ENCODE measurements at places on chromosomes 1 and 21.

GRCh38 chr1:40886318-40887011 is 24.3 kb upstream of the CITED4 start:
- DNase-seq, result no peak

DNA sequence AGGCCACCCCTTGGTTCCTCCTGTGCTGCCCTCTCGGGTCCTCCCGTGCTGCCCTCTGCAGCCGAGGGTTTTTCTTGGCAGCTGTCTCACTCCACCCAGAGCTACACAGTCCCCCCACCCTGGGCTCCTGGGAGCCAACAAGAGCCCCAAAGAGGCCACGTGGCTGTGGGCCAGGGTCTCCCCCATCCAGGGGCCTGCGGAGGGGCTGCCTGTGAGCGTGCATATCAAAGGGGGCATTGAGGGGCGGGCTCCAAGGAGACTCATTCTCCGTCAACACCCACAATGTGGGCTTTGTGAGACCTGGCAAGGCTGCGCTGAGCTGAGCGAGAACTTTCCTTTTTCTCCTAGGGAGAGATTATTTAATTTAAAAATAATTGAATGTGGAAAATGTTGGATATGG is 108.7 kb upstream of the ARHGEF16 start:
- DNase-seq, result no peak

DNA sequence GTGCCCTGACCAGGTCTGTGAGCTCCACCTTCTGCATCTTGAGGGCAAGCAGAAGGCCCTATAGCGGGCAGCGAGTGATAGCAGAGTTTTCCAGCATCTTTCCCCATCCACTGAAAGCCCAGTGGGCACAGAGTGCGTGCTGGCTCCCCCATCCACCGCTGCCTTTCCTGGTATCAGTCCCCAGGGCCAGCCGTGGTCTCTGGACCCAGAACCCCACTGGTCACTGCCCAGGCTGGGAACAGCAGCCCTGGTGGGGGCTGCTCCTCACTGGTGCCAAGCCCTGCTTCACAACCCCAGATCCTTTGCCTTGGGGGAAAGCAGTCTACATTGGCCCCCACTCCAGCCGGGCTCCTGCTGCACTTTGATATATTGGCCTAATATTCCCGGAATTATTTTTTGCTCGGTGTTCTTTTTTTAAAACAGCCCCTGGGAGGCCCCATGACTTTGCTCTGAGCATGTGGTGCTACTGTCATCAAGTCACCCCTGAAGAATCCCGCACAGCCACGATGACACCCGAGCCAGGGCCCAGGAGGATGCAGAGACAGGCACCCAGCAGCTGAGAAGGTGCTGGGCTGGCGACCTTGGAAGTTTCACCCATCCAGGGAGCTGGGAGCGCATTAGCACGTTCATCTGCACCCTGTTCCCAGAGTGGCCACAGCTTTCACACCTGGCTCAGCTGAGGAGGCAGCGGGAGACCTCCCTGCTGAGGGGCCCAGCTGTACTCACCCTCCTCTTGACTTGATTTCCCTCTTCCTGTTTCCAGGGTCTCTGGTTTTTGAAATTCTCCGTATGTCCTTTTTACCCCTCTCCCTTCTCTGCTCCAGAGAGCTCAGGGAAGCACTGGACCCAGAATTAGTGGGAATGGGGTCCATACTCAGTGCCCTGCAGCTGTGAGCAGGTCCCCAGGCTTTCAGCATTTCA is 56.9 kb downstream of the KLHDC7A start:
- DNase-seq, result no peak

- DNase-seq, result no peak
Measured at GRCh38 chr1:44505210-44505993, 100.3 kb downstream of the RNF220 start.

DNA sequence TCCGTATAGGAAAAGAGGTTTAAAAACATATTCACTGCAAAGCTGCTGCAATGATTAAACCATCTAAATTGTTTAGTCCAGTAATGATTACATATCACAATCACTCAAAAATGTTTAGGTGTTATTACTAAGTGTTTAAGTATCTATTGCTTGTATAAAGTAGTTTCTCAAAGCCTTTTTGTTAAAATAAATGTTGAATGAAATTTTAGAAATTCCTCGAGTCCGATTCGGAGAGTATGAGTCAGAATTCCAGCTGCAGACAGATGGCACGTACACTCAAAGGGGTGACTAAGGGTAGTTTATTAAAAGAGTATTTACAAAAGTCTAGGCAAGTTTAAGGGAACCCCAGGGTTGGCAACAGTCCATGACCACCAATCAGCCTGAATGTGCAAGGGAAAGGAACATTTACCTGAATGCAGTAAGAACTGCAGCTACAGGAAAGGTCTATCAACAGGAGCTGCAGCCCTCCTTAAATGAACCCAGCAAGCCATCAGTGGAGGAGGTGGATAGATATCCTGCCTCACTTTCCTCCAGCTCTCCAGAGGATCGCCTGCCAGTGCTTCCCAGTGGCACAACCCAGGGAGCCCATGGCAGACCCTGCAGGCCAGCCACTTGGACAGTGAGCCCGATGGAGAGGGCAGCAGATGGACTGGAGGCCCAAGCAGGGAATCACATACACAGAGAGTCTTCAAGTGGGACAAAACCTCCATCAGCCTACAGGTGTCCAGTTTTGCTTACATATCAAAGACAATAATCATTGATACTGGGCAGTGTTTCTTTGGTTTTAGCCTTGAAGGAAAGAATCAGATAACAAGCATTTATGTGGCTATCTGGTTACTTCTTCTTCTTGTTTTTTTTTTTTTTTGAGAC is 92.1 kb upstream of the SLC44A3 start:
- no peak for DNase-seq
